Heart left ventricle (tissue), 16 donors: ENCODE measurements at places on chromosomes 5 and 9. TPM values are rescaled to one million over a fixed set of nuclear protein-coding genes. Genes with fewer than 3 reads are reported as not detected.

DNA sequence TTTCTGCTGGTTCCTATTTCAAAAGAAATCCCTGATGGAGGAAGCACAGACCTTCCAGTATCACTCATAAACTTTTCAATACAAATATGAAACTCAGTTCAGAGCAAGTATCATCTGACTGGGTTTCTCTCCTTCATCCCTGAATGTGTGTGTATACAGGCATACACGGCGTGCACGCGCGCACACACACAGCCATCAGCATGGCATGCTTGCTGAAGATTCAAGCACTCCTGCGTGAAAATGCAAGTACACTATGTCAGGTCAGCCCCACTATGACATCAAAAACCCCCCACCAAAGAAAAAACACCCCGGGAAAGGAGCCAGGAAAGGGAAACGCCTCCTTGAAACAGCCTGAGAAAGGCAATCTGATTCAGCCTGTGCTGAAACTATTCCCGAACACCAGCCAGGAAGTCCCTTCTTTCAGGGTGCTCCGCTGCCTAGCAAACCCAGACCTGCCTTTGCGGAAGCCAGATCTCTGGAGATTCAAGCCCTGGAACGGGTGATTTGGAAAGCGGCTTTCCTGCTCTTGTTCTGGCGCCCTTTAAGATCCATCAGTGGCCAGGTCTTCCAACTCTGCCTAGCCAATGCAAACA is 831 bp downstream of the KLHL3 start:
- peak; percentile 58 for DNase-seq

- peak; percentile 18 for DNase-seq
Observed at GRCh38 chr9:35697486-35697885, 7.8 kb upstream of the TPM2 start.

GRCh38 chr5:24632353-24632752 is 12.4 kb downstream of the CDH10 start:
- DNase-seq, result no peak

GRCh38 chr9:72726947-72727346 is 205.5 kb downstream of the TMC1 start:
- no peak for DNase-seq

GRCh38 chr9:134055981-134056461 is 11.8 kb downstream of the BRD3 start:
- DNase-seq, result peak; percentile 86

The LHX3 gene
- not detected for total RNA-seq

- DNase-seq, result no peak
Observed at GRCh38 chr9:90805006-90805996, 3.7 kb downstream of the SYK start.

The GABRB2 gene
- total RNA-seq, result 0.17 TPM

- DNase-seq, result no peak
Observed at GRCh38 chr5:9722601-9723180, 92.5 kb upstream of the TAS2R1 start.

The SPINK7 gene
- total RNA-seq, result not detected

The SH3PXD2B gene
- 6.7 TPM for total RNA-seq

GRCh38 chr9:1794547-1795270 is 220.4 kb upstream of the SMARCA2 start:
- DNase-seq, result no peak

DNA sequence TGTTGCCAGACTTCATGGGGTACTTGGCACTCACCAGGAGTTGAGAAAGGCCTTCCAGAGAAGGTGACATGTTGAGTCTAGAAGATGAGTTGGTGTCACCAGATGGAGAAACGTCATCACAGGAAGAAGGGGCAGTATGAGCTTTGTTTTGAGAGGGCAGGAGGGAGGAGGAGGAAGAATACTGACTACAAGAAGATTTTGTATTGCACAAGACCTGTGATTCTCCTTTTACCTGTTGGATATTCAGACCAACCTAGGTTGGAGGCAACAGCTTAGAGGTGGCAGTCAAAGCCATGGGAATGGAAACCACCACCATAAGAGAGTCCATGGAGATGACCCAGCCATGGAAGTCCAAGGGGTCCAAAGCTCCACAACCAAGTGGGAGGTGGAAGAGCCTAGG is 154.2 kb downstream of the TSSK1B start:
- DNase-seq, result no peak

The PDE8B gene
- total RNA-seq, result 3.0 TPM

The ANKRD18A gene
- 4.5 TPM for total RNA-seq

GRCh38 chr5:90783460-90784333 is 225.1 kb downstream of the ADGRV1 start:
- DNase-seq, result peak; percentile 59

GRCh38 chr5:553874-554273 is 29.6 kb upstream of the SLC9A3 start:
- DNase-seq, result no peak

DNA sequence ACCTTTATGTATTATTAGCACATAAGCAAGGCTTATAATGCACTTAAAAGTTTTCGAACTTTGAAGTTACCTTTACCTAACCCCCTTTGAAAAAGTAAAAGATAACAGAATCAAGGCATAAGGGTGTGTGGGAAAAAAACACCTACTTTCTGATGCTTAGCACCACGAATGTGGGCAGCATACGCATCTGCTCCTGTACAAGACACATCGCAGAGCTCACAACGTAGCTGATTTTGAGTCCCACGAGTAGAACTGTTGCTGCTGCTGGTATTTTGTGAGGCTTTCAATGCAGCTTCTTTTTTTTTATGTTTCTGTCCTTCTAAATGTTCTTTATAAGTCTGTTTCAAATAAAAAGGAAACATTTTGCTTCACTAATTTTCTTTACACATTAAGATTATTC is 40.8 kb downstream of the ZFR start:
- DNase-seq, result no peak

DNA sequence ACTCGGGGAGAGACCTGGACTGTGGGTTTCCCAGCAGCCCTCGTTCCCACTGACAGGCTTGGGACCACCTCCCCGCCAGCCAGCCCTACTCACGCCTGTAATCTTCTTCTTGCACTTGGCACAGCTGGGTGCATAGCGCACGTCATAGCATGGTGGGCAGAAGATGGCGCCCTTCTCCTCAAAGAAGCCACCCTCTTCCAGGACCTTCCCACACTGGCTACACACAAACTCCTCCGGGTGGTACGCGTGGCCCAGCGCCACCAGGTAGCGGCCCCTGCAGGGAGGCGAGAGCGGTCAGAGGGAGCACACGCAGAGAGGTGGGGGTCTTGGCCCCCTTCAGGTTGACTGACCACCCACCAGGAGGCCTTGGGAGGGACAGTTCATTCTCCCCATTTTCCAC is 9.4 kb downstream of the PDLIM7 start:
- no peak for DNase-seq

- DNase-seq, result peak; percentile 93
Observed at GRCh38 chr9:110126986-110127864, 80.7 kb downstream of the C9orf152 start.

The PCDHB2 gene
- total RNA-seq, result 3.4 TPM
